ENCODE measurements at places on chromosomes 5 and 9.

GRCh38 chr9:115882911-115883310, 270.7 kb upstream of the PAPPA start:
- DNase-seq = no peak

DNA sequence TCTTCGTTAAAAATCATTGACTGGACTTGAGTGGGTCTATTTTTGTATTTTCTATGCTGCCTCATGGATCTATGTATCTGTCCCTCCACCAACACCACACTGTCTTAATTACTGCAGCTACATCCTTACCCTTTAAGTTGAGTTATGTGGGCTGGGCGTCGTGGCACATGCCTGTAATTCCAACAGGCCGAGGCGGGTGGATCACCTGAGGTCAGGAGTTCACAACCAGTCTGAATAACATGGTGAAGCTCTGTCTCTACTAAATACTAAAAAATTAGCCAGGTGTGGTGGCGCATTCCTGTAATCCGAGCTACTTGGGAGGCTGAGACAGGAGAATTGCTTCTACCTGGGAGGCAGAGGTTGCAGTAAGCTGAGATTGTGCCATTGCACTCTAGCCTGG, 48.2 kb downstream of the XRCC4 start:
- no peak for DNase-seq

GRCh38 chr5:55123365-55123764, 20.9 kb downstream of the GZMA start:
- no peak for DNase-seq

DNA sequence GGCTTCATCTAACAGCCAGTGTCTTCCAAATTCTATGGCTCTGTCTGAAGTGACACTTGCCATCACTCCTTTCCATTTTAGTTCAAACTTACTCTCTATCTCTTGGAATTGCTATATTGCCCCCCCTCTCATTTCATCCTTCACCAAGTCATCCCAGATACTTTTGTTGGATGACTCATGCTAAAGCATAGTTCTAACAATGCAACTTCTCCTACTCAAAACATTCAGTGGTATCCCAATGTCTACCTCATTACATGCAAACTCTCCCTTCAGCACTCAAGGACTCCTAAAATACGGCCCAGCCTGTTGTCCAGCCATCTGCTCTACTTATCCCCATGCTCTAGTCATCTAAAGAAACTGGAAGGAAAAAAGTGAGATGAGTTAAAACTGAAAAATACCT, 171.6 kb downstream of the RASEF start:
- no peak for DNase-seq

GRCh38 chr9:105216440-105217178, 27.8 kb upstream of the SLC44A1 start:
- peak; percentile 54 for DNase-seq

Data from hippocampal formation (tissue), 2 donors.